ENCODE measurements at places on chromosomes 13 and 19.

GRCh38 chr19:14563989-14564651, 7.7 kb downstream of the NDUFB7 start:
- no peak for DNase-seq

GRCh38 chr19:12783291-12783848, 7.9 kb upstream of the JUNB start:
- no peak for DNase-seq

DNA sequence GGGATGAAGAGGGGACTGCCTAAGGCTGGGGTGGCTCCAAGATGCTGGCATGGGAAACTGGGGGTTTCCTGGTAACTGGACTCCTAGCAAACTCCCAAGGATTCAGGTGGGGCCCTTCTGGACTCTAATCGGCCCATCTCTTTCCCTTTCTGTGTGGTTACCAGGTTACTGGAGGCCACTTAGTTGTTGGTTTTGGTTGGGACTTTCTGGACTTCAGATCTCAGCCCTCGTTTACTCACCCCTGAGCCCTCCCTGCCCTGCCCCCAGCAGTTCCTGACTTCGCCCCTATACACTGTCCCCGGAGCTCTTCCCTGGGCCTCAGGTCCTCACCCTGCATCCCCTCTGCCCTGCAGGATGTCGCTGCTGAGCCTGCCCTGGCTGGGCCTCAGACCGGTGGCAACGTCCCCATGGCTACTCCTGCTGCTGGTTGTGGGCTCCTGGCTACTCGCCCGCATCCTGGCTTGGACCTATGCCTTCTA, 328 bp downstream of the CYP4F12 start:
- no peak for DNase-seq

DNA sequence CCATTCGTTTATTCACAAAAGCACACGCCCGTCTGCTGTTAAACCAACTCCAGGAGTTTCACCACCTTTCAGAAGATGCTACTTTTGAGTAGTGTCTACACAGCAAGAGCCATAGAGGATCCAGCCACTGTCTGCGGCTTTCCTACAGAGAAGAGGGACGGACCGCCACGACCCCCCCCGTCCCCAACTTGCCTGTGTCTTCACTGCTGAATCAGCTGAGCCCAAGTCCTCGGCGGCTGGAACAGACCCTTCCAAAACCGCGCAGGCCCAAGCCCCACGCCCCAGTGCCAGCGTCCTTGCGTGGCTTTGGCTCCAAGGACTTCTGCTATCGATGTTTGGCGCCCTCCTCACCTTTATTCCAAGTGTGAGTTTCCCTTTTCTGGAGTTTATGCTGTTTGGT, 65.1 kb downstream of the SPACA7 start:
- DNase-seq, result no peak

- DNase-seq, result no peak
Measured at GRCh38 chr13:22112956-22113745, 442.3 kb downstream of the FGF9 start.
